ENCODE measurements at places on chromosomes 3 and 15.

DNA sequence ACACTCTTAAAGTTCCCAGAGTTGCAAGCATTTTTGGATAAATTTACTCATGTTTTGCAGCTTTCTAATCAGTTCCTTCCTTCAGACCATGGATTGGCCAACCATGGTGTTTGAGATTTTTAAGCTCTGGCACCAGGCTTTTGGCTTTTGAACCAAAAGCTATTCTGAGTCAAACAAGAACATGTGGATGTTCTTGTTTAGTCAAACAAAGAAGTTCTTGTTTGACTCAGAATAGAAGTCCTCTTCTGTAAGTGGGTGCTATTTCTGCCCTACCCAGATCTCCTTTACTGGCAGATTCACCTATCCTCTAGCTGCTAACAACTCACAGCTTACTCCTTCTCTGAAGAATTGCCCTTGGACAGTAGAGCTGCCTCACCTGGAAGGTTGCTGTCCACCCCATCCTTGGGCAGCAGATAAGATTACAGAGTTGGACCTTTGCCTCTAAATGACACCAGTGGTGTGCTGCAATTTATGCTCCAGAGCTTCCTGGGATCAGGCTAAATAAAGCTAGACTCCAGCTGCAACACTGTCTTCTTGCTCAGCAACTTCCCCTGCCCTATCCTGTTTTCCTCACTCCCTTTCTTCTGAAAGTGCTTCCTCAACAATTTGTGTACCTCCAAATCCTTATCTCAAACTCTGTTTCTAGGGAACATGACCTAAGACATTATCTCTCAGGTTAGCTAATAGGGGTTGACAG lies 65.6 kb downstream of the COL6A6 start:
- DNase-seq, result no peak

DNA sequence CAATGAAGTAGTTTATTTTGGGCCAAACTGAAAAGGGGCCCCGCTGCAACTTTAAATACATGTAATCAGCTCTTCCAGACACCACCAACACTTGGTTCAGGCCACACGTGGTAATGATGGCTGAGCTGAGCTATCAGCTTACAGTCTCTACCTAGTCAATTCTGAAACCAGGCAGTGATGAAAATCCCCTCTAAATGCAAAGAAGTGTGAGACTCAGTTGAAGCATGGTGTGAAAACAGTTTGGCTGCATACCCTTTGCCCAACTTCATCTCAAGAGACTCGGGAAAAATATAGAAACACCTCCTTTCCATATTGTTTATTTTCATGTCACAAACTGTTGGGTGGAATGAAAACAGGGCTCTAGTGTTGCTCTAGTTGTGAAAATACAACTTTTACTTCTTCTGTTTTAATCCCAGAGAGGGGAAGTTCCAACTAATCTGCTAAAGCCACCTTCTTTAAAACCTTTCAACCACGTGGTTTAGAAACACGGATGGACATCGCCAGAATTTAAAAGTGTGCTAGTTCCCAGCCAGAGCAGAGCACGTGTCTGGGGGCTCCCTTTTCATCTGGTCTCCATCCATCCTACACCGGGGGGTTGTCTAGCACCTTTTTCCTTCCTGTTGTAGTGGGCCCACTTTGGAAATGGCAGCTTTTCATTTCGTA lies 229.1 kb downstream of the EPHB1 start:
- no peak for DNase-seq

DNA sequence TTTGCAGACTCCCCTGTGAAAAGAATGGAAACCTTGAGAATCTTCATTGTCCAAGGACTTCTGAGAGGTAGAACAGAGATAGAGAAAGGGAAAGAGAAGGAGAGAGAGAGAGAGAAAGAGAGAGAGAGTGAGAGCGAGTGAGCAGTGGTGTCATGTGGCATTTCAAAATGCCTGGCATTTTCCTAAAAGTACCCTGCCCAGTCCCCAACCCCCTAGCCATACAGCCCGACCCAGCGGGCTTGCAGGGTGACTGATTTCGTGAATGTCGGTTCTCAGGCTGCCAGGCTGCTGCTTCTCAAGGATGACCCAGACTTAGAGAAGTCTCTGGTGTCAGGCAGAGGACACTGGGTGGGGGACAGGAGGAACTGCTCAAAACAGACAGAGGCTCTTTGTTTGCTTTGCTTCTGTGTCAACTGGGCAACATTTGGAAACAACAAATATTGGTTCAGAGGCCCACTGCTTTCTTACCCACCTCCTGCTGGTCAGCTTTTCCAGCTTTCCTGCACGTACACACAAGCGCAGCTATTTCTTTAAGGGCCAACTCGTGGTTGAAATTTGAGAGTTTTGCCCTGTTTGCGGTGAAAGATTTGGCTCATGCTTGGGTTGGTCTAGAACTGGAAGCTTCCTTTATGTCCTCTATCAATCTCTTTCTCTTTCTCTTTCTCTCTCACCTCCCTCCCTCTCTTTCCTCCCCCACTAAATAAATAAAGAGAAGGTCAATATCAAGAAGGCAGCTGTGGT lies 3.7 kb upstream of the TF start:
- no peak for DNase-seq

GRCh38 chr15:69600556-69601085 lies 148.0 kb downstream of the RPLP1 start:
- no peak for DNase-seq

DNA sequence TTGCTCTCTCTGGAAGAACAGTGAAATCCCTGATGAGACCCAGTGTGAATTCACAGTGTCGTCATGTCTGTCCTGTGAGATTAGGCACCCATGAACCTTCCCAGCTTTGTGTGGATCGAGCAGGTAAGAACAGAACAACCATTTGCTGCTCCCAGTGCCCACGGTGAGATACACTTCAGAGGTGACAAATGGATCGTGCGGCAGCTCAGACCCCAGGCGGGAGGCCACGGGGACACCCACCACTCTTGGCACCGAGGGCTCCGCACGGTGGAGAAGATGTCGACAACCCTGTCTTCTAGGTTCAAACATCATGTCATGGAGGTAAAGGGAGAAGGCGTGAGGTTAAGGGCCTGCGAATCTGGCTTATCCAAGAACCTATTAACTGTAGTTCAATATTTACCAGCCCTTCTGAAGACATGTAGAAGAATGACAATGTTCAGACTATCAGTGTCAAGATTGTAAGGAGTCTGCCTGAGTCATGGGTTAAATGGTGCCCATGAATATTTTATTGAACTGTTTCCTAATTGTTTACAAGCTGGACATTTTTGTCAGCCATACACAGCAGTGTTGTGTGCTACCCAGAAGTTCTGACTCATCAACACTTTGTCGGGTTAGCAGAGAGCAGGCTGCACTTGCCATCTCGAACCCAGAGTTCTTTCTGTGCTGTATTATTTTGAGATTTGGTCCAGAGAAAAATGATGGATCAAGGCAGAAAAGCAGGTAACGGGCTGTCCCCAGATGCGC lies 15.5 kb upstream of the PCSK6 start:
- no peak for DNase-seq

DNA sequence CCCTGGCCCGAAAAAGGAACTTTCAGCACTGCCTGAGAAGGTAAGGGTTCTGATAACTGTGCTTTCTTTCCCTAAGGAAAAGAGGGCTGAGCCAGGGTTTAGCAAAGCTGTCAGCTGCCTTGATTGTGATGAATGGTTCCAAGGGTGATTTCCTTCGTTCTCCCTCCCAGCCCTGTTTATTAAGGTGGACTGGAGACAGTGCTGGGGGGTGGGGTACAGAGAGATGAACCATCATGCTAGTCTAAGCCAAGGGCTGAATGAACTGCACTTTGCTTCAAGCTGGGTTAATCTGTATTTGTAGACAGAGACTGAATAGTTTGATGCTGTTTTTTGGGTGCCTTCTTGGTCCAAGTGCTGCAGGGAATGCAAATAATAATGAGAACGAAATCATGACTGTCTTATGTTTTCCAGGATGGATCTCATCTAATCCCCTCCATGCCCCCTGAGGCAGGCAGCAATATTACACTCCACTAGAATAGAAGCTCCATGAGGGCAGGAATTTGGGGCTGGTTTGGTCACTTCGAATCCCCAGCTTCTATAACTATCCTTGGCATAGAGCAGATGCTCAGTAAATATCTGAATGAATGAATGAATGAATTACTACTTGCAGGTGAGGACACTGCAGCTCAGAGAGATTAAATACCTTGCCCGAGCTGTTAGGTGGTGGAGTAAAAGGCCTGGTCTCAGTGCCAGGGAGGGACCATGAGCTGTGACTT lies 10.9 kb downstream of the PXYLP1 start:
- DNase-seq, result no peak

DNA sequence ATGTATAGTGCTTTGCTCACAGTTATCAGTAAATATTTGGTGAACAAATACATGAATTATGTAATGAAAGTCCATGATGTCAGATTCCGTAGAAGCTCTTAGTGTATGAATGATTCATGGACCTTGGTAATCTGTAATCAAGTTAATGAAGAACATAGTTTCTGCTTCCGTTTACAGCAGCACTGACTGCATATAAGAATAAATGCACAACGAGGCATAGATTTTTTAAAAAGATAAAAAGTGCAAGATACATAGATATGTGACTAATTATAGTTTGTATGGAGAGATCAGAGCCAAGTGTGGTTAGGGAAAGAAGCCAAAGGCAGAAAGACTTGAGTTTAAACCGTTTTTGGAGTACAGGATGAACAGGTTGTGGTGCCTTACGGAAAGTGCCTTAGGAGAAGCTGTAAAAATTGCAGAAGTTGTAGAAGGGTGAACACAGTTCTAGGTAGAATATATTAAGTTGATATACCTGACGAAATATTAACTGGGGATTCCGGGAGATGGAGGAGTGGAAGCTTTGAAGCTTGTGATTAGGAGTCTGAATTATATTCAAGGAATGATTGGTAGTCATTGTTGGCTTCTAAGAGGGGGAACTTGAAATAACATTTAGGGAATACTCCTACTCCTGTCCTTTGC lies 293.1 kb downstream of the NLGN1 start:
- no peak for DNase-seq

DNA sequence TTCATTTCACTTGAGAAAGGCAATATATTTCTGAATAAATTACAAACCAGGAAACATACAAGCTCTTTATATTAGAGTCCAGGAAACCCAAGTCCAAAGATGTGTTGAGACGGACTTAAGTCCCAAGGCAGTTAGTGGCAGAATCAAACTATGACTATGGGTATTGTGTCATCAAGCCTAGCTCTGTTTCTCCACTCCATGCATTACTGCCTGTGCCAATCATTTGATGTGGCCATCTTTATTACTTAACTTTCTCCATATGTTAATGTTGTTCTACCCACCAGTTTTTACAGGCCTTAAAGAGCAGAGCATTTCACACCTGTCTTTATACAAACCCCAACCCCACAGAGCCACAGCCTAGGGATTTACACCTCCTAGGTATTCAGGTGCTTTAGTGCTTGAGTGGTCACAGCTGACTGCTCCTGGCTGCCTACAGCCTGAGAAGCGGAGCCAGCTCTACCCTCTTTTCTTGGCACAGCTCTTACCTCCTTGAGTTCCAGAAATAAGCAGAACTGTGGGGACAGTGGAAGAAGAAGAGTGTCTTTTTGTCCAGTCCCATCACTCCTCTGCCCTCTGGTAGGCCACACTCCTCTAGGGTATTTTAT lies 92.1 kb downstream of the DTWD1 start:
- no peak for DNase-seq

GRCh38 chr3:197407053-197407452 lies 108.6 kb upstream of the DLG1 start:
- DNase-seq, result no peak

- DNase-seq, result no peak
Observed at GRCh38 chr15:63599401-63600000, 2.3 kb downstream of the FBXL22 start.

- no peak for DNase-seq
Observed at GRCh38 chr15:53716909-53717876, 42.3 kb downstream of the WDR72 start.

- DNase-seq, result no peak
Observed at GRCh38 chr3:63056932-63057331, 181.7 kb upstream of the CADPS start.
